Foreskin fibroblast (primary cell): ENCODE measurements at places on chromosomes 2 and 18.

GRCh38 chr2:235719146-235719942, 225.5 kb downstream of the AGAP1 start:
- DNase-seq: no peak

DNA sequence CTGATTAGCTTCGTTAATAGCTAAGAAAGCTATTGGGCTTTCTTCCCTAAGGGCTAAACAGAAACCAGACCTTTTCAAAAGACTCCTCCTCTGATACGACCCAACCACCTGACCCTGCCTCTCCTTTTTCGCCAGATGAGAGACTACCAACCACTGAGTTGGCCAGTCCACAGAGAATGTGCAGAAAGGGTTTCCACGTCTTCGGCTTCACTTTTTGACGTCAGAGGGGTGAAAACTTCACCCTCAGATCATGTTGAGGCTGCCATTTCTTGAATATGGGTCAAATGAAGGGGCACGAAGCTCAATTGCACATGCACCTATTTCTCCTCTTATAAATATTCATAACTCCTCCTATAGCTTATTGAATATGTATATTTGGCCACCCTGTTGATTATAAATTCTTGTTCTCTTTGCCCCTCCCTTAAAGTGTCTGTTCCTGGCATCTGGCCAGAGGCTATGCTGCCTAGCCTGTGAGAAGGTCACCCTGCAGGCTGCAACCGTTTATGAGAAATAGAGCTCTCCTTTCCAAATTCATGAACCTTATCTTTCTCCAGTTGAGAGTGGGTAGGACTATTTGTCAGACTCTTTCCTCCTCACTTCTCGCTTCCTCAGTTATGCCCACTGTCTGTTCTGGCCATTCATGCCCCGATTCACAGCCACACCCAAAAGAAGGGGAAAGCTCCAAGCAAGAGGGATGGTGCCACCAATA, 301.6 kb downstream of the STK39 start:
- no peak for DNase-seq

GRCh38 chr2:85265304-85265703, 62.5 kb downstream of the TGOLN2 start:
- DNase-seq: no peak

DNA sequence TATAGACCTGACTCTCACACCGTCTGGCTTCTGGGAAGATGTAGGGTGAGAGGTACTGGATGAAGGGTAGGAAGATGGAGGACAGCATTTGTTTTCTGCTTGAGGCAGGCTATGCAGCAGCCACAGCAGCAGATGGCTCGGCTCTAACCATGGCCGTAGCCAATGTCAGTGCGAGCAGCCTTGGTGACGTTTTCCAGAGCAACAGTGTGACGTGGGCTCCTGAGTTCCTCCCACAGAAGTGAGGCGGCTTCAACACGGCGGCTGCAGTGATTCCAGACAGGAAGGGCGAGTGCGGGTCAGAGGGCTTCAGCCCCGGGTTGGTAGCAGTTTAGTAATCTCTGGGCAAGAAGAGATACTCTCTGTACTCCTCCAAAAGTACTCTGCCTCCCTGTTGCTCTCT, 133.0 kb upstream of the MYT1L start:
- DNase-seq: no peak

- DNase-seq: no peak
Measured at GRCh38 chr2:229118927-229119326, 152.2 kb downstream of the PID1 start.
